C1 segment of cervical spinal cord (tissue), 14 donors: ENCODE measurements at places on chromosomes 2 and 18.

GRCh38 chr2:149715005-149715592 lies 127.5 kb upstream of the MMADHC start:
- no peak for DNase-seq

- no peak for DNase-seq
Observed at GRCh38 chr2:202133909-202134265, 60.8 kb downstream of the KIAA2012 start.

- DNase-seq = no peak
Observed at GRCh38 chr2:36253086-36253485, 102.5 kb upstream of the CRIM1 start.

DNA sequence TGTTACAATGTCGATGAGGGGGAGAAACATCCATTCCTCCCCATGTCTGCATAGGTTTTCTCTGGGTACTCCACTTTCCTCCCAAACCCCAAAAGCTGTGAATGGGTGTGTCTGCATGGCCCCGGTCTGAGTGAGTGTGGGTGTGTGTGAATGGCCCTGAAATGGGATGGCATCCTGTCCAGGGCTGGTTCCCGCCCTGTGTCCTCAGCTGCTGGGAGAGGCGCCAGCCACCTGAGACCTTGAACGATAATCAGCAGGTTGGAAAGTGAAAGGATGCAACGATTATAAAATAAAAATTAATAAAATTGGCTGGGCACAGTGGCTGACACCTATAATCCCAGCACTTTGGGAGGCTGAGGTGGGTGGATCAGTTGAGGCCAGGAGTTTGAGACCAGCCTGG lies 69.2 kb downstream of the NPPC start:
- no peak for DNase-seq

DNA sequence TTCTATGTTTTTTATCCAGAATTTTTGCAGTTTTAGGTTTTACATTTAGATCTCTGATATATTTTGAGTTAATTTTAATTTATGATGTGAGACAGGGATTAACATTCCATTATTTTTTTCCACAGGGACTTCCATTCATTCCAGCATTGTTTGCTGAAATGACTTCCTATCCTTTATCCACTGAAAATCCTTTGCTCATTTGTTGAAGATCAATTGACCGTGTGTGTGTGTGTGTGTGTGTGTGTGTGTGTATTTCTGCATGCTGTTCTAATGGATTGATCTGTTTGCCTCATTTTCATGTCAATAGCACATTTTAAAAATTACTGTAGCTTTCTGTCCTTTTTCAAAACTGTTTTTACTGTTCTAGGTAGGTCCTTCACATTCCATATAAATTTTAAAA lies 480.3 kb downstream of the DSC3 start:
- no peak for DNase-seq

- no peak for DNase-seq
Observed at GRCh38 chr2:85911097-85911496, 22.3 kb upstream of the ST3GAL5 start.

DNA sequence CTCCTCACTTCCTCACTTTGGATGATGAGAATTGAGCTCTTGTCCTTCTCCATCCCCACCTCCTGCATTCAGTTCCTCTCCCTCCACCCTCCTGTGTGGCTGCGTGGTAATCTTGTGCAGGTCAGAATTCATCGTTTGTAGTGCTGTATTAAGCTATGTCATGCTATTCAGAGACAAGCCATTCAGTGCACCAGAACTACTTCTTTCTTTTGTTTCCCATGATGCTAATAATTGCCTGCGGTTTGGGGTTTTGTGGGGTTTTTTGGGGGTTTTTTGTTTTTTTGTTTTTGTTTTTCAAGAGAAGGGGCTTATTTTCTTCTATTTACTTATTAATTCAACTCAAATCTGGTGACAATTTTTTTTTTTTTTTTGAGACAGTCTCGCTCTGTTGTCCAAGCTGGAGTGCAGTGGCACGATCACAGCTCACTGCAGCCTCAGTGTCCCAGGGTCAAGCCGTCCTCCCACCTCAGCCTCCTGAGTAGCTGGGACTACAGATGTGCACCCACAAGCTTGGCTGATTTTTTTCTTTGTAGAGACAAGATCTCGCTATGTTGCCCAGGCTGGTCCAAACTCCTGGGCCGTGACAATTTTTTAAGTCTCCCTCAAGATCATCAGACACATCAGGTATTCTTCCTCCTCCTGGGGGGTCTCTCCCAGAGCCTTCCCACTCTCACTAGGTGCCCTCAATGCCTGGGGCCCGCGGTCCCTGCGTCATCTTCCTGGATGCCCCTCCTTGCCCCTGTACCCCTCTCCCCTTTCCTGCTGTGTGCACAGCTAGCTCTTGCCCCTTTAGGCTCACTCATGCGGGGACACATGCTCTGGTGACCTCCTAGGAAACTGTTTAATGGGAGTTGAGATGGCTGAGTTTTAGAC lies 37.8 kb downstream of the MAL start:
- no peak for DNase-seq

DNA sequence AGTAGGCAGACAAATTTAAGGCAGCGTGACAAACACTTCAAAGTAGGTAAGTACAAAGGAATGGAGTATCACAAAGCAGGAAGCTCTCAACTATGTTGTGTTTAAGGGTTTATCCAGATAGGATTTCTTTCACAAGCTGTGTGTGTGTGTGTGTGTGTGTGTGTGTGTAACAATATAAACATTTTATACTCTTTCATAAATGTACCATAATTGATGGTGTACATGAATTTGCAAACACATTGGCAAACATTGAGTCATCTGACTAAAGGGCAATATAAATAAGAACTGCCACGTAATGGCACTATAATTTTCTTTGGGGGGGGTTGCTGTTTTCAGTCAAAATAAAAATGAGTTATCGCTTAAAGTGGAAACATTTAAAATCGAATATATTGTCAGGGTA lies 1004.4 kb upstream of the DDX18 start:
- DNase-seq = no peak

DNA sequence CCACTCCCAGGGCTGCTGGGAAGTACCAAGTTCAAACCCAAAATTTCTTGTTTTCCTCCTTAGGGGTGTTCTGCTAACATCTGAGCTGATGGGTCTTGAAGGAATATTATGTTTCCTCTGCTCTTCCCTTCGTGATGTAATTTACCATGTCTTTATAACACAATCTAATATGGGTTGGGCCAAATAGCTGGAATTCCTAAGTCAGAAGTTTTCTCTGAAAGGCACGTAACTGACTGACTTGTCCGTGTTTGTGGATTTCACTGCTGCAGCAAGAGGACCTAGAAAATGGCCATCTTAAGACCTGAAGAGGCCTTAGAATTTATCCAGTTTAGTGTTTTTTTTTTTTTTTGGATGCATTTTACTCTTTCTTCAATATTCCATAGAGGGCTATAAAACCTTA lies 256.7 kb downstream of the DCDC2C start:
- no peak for DNase-seq

GRCh38 chr2:175836361-175836760 lies 165.7 kb downstream of the LNPK start:
- no peak for DNase-seq

- DNase-seq = no peak
Observed at GRCh38 chr2:234960175-234961088, 8.6 kb downstream of the SH3BP4 start.

DNA sequence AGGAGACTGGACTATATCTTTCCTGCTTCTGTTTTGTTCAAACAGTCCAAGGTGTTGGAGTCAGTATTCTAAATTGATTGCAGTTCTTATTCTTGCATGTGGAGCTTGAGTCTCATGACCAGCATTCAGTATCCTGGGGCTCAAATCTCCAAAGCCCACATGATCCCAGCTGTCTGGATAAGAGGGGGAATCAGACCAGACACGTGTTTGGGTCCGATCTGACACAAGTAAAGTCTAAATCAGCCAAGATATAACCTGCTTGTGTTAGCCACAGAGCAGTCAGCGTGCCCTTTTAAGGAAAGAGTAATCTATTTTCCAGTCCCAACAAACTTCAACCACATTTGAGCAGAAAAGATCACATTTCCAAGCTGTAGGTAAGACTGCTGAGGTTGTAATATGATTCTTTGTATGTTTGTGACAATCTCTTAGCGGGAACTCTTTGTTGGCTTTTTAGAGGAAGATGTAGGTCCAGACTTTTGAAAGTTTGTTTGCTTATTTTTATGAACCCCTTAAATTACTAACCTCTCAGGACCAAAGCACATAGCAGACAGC lies 334.6 kb downstream of the SLC4A3 start:
- DNase-seq = no peak

- no peak for DNase-seq
Observed at GRCh38 chr18:21857871-21858270, 117.3 kb downstream of the MIB1 start.

DNA sequence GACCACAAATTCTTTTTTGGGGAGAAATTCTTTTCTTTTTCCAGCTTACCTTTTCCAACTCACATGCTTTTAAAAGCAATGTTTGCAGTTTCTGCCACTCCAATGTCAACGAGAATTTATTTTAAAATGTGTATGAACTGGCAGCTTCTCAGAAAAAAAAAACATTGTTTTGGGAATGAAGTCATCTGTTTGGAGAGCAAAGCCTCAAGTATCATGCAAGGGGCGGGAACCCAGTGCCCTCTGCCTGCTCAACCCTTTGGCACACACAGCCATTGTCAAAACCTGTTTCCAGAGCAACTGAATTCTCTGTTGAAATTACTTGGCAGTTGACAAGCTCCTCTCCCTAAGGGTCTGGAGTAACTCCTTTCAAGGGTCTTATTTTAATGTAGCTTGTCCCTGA lies 128.5 kb downstream of the QPCT start:
- no peak for DNase-seq

DNA sequence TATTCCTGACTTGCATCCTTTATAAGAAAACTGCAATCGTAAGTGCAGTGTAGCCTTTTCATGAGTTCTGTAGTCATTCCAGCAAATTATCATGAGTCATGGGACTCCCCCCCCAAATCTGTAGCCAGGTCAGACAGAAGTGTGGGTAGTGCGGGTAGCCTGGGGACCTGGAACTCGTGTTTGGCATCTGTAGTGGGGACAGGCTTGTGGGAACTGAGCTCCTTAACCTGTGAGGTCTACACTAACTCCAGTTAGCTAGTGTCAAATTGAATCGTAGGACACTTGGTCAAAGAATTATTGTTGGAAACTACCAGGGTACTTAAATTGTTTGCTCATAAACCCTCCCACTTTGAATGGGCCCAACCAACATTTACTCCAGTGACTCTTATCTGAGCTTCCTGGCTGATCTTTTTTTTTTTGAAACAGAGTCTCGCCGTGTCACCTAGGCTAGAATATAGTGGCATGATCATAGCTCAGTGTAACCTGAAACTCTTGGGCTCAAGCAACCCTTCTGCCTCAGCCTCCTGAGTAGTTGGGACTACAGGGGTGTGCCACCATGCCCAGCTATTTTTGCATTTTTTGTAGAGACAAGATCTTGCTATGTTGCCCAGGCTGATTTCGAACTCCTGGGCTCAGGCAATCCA lies 12.4 kb downstream of the PFN4 start:
- no peak for DNase-seq

- no peak for DNase-seq
Observed at GRCh38 chr18:52311331-52311730, 28.7 kb upstream of the DCC start.

GRCh38 chr2:172096626-172097547 lies 5.8 kb downstream of the DLX2 start:
- no peak for DNase-seq

DNA sequence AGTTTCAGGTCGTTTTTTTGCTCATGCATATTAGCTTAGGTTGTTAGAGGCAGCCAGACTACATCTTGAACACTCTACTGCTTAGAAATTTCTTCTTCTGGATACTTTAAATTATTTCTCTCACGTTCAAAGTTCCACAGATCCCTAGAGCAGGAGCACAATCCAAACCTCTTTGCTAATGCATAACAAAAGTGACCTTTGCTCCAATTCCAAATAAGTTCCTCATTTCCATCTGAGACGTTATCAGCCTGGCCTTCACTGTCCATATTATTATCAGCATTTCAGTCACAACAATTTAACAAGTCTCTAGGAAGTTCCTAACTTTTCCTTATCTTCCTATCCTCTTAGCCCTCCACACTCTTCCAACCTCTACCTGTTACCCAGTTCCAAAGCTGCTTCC lies 50.4 kb upstream of the ERMN start:
- DNase-seq = no peak

DNA sequence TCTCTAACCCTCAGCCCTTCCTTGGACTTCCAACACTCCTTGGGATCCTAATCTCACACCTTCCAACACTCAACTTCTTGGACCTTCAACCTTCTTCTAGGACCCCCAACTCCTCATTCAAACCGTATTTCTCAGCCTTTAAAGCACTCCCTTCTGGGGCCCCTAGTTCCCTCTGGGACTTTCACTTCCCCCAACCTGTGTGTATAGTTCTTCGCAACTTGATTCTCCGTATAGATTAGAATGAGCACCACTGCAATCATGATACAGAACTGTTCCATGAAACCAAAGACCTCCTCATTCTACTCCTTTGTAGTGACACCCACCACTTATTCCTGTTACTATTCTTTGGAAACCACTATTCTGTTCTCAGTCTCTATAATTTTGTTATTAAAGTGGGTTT lies 62.0 kb upstream of the NFU1 start:
- DNase-seq = no peak

- no peak for DNase-seq
Observed at GRCh38 chr2:84038866-84039265, 420.2 kb downstream of the SUCLG1 start.

- DNase-seq = no peak
Observed at GRCh38 chr18:65983750-65984149, 232.9 kb downstream of the CDH7 start.

DNA sequence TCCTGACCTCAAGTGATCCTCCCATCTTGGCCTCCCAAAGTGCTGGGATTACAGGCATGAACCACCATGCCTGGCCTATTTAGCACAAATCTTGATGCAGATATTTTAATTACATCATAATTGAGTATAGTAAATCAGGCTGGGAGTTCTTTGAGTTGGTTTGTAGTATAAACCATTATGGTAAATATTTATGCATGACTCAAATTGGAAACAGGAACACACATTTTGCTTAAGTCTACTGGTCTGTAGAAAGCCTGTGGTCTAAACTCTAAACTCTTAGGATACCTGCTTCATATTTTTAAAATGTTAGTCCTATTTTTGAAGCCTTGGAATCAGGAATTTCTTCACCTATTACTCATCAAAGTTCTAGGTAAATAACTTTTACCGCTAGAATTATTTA lies 16.8 kb downstream of the ASXL3 start:
- no peak for DNase-seq

- no peak for DNase-seq
Observed at GRCh38 chr18:35623255-35623654, 41.7 kb downstream of the GALNT1 start.

- DNase-seq = no peak
Observed at GRCh38 chr18:3126457-3127097, 93.2 kb downstream of the MYOM1 start.

DNA sequence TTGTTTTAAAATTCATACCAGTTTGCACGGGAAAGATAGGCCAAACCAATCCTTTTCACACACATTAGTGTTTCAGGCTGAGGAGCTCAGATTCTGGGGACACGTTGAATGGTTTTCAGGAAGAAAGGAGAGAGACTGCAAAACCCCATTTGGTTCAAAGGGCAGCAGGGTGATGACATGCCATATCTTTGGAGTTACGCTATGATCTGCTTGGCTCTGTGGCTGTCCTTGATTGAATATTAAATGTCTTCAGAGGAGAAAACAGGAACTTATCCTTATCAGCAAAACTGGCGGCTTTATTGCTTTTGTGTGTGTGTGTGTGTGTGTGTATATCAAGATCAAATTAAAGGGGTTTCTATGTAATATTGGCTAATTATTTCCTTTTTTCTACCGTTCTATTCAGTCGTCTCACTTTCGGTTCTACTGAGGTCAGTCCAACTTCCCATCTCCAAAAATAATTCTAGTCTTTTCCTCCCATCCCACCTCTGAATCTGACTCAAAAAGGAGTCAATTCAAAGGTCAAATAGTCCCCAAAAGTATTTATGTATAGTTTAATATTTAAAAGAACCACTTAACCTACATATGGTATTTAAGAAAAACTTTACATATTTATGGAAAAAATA lies 292.9 kb upstream of the CCDC68 start:
- no peak for DNase-seq
